ENCODE measurements at places on chromosomes 12 and 14.

DNA sequence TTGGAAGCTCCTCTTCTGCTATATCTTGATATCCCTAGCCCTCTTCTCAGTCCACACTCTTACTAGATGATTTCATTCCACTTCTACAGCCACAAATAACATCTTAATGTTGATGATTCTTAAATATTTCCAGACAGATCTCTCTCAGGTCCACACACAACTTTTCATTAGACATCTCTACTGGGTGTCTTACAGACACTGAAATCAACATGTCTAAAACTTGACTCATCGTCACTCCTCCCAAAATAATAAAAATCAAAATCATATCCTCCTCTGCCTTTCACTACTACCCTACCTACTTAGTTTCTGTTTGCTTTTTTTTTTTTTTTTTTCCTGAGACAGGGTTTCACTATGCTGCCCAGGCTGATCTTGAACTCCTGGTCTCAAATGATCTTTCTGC is 11.9 kb downstream of the PRDM4 start:
- DNase-seq = no peak

DNA sequence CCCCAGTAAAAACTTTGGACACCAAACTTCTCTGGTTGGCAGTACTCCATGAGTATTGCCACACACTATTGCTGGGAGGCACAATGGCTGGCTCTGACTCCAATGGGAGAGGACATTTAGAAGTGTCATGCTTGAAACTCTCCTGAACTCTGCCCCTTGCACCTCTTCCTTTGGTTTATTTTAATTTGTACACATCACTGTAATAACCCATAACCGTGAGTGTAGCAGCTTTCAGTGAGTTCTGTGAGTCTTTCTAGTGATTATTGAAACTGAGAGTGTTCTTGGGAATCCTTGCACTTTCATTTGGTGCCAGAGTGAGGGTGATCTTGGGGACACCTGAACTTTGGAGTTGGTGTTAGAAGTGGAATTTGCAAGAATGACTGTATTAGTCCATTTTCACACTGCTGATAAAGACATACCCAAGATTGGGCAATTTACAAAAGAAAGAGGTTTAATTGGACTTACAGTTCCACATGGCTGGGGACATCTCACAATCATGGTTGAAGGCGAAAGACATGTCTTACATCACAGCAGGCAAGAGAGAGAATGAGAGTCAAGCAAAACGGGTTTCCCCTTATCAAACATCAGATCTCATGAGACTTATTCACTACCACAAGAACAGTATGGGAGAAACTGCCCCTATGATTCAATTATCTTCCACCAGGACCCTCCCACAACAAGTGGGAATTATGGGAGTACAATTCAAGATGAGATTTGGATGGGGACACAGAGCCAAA is 41.3 kb upstream of the CEP83 start:
- no peak for DNase-seq

- DNase-seq = no peak
Measured at GRCh38 chr12:47822401-47822800, 2.7 kb upstream of the HDAC7 start.

DNA sequence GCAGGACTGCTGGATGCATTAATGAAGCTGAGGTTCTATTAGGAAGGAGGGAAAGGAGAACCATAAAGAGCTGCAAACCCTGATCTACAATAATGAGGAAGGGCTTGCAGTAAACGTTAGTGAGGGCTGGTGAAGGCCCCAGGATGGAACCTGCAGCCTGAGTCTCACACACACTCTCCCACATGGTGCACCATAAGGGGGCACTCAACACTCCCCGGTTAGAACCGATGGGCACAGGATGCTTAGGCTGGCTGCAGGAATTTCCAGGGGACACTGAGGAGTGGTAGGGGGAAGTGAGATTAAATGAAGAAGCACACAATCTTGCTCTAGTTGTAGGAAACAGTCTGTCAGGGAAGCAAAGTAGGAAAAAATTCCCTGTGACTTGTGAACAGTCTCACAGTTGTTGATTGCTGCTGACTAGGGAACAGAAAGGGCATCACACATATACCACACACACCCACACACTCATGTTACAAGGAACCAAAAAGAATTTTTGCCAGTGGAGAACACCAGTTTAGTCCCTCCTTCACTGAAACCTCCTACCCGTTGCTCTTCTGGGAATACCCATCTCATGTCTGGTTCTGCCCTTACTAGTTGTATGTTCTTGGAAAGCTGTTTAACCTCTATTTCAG is 56.2 kb upstream of the FERMT2 start:
- DNase-seq = no peak

GRCh38 chr12:42481368-42481767 is 108.2 kb downstream of the PRICKLE1 start:
- no peak for DNase-seq

- no peak for DNase-seq
Measured at GRCh38 chr14:97025722-97026121, 228.5 kb downstream of the VRK1 start.

DNA sequence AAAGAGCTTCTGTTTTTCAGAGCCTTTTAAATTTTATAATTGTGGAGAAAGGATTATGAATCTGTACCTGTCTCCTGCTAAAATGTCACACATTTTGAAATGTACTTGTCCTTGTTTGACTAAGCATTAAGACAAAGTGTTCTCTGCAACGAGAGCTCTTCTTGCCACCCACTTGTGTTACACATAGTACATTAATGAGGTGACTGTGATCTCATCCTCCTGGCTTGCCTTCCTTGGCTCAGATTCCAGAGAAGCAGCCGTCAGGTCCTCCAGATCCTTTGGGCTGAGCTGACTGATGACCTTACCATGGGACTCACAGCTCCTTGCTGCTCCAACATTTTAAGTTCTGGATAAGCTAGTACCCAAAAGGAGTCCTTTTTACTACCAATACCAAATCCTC is 81.4 kb downstream of the BBS10 start:
- no peak for DNase-seq

- no peak for DNase-seq
Measured at GRCh38 chr14:83594874-83595273, 1935.1 kb upstream of the FLRT2 start.

GRCh38 chr14:35741345-35742031 is 67.6 kb downstream of the RALGAPA1 start:
- no peak for DNase-seq

GRCh38 chr14:37588667-37588955 is 6.4 kb downstream of the FOXA1 start:
- no peak for DNase-seq

- no peak for DNase-seq
Measured at GRCh38 chr14:68513137-68513536, 279.7 kb downstream of the ZFP36L1 start.

GRCh38 chr12:100610666-100611430 is 37.4 kb downstream of the GAS2L3 start:
- no peak for DNase-seq

GRCh38 chr12:128068211-128068610 is 198.8 kb upstream of the TMEM132C start:
- no peak for DNase-seq

- no peak for DNase-seq
Measured at GRCh38 chr12:130791629-130792028, 47.4 kb downstream of the STX2 start.

- DNase-seq = no peak
Measured at GRCh38 chr12:31412292-31412801, 86.4 kb upstream of the SINHCAF start.

DNA sequence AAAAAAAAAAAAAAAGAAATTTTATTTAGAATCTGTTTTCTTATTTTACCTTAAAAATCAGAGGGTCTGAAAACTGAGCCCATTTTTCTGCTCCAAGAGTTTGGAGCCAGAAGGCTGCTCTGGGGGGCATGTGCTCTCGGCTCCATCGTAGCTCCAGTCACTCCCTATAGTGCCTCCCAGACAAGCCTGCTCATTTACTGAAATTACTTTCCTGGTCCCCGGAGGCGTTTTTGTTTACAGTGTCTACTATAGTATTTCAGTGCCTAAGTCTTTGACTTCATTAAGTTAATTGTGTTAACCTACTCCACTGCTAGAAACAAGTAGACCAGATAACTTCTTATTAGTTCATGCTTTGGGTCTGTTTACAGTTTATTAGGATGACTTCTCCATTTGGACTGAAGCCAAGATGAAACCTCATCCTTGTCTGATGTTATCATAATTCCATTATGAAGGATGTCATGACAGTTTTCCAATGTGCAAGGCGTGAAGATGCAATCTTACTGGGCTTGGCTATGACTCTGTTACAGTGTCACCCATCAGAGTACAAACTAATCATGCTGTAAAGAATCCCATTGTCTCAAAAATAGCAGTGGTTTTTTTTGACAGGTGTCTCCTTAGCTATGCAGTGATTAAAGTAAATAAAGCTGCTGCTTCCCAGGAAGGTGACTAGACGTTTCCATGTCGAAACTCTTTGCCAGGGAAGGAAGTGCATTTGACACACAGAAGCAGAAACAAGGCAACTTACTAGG is 182.3 kb downstream of the TMEM132C start:
- DNase-seq = no peak

DNA sequence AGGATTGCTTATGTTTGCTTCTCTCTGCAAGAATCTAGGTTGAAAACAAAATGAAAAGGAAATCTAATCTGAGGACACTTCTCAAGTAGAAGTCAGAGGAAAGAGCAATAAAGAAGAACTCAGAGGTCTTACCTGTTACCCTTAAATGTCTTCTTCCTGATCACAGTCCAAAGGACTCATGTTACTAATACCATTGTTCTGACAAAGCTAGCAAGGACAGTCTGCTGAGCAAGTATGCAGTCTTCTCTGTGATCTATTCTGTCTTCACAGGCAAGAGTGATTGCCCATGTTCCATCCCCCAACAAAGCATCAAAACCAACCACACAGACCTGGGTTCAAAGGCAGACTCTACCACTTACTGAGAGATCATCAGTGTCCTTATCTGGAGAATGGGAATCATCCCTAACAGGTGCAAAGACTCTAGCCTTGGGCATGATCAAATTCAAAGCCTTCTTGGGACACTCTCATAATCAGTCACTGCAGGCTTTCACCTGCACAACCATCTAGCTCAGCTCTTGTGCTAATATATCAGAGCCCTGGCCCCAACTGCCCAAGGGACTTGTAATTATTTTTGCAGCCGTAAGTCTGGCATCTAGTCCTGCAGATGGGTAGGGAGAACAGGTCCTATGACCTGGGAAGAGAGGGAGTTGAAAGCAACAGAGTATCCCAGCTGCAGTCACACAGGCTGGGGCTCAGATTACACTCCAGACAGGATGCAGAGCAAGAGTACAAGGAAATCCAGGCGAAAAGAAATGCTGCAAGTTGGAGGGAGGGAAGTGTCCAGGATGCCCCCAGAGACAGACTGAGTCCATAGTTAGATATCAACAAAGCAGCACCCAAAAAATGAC is 97.9 kb upstream of the NUDT4 start:
- DNase-seq = no peak

- no peak for DNase-seq
Measured at GRCh38 chr14:68661226-68662225, 131.3 kb downstream of the ZFP36L1 start.

DNA sequence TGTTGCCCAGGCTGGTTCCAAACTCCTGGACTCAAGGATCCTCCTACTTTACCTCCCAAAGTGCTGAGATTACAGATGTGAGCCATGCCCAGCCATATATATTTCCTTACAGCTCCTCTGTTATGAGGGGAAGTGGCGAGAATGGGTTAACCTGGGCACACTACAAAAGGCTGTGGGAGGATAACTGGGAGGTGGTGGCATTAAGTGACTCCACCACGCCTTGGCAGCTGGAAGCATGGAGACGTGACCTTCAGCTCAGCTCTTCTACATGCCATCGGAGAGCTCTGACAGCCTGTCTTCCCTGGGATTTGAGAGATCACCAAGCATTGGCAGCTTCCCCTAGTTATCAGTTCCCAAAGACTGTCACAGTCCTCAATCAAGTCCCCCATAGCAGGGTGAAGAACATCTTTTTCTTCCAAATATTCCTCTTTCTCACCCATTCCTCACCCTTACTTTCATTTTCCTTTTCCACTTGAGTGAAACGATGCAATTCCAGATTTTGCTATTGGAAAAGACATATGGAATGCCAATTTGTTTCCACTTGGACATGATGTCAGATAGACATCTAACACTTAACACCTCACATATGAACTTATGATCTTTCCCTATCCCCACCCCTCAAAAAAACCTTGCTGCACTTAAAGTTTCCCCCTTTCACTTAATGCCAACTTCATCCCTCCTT is 48.5 kb downstream of the PHLDA1 start:
- no peak for DNase-seq

Measured in smooth muscle cell of the brain vasculature (primary cell).